ENCODE measurements at places on chromosomes 1 and 21. TPM values are rescaled to one million over a fixed set of nuclear protein-coding genes. Genes with fewer than 3 reads are reported as not detected.
A peak's percentile ranks its signal among the peaks of the same experiment; 100 is the strongest.

DNA sequence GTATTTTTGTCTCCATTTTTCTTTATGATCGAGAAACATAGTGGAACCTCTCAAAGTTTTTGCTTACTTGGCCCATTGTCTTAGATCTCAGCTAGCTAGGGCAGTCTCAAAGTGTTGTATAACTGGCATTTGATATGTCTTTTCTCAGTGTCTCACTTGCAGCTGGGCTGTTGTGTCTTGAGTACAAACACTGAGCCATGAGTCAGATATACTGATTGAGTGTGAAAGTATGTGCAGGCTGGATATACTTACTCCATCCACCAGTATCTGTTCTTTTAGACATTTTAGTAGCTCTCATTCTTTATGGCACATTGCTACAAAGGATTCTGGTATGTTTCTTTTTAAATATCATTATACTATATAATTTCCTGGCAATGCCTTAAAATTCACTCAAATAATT is 14.3 kb upstream of the GPR52 start:
- no peak overlapping the region for H3K4me3 ChIP-seq
- peaks cover 12% of the 10 kb centered on the region for H3K36me3 ChIP-seq
- no peak overlapping the region for H3K27ac ChIP-seq
- DNase-seq, result no peak

GRCh38 chr21:42347601-42348327 is 3.0 kb downstream of the TFF2 start:
- H3K4me1 ChIP-seq, result no peaks in the 10 kb centered on the region
- no peak for DNase-seq
- no peaks in the 10 kb centered on the region for H3K36me3 ChIP-seq
- no peaks in the 10 kb centered on the region for H3K27me3 ChIP-seq
- H3K27ac ChIP-seq, result no peak overlapping the region

The RBM11 gene
- 5.1 TPM for total RNA-seq

- peaks cover 20% of the 10 kb centered on the region for H3K27me3 ChIP-seq
- no peak overlapping the region for H3K27ac ChIP-seq
- no peak for DNase-seq
- no peaks in the 10 kb centered on the region for H3K36me3 ChIP-seq
These were observed 51.6 kb upstream of the KCND3 start for GRCh38 chr1:112040891-112041740.

DNA sequence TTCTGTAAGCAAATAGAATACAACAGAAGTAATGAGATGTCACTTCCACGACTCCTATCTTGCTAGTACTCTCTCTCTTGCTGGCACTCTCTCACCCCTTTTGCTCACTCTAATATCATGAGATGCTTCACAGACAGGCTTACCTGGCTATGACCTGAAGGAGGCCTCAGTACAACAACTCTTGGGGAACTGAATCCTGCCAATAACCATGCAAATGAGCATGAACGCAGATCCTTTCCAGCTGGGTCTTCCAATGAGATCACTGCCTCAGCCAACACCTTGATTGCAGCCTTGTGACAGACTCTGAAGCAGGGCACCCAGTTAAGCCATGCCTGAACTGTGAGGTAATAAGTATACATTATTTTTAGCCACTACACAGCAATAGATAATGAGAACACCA is 53.1 kb upstream of the ADAR start:
- no peaks in the 10 kb centered on the region for H3K4me1 ChIP-seq
- no peak overlapping the region for H3K27ac ChIP-seq
- no peak overlapping the region for H3K4me3 ChIP-seq
- H3K27me3 ChIP-seq, result peaks cover 21% of the 10 kb centered on the region
- DNase-seq, result no peak
- H3K36me3 ChIP-seq, result no peaks in the 10 kb centered on the region

DNA sequence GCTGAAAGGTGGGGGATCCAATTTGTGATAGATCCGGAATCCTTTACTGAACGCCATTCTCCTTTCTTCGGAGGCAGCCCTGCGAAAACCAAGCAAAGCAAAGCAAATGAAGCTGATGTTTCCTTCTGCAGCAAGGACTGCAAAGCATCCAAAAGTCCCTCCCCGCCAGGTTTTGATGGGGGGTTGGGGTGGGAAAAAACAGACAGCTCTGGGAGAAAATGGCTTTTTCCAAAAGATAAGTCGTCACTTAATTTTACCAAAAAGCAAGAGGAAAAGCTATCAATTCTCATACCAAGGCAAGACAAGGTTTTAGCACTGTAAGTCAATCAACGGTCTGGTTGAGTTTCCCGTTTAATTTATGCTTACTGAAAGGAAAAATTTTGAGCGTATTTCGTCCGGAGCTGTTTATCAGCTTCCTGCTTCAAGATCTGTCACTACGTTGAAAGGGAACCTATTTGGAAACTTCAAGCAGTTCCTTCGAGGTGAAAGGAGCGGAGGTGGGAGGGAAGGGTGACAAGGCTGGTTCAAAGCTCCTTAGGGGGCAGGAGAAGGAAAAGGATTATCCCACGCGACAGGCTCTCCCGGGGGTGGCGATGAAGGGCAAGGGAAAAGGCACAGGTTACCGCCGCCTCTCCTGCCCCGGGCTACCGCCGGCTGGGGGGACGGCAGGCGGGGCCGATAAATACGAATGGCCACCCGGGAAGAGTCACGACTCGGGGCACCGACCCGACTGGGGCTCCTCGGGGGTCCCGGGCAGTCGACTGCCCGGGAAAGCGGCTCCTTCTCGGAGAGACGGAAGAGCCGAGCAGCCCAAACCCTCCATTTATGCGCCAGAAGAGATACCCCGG is 750 bp downstream of the SYNJ1 start:
- H3K27ac ChIP-seq, result peak overlapping the region; percentile 91
- peaks cover 12% of the 10 kb centered on the region for H3K36me3 ChIP-seq
- no peaks in the 10 kb centered on the region for H3K27me3 ChIP-seq
- H3K4me1 ChIP-seq, result peaks cover 46% of the 10 kb centered on the region

GRCh38 chr21:31977816-31978215 is 105.0 kb downstream of the HUNK start:
- peaks cover 15% of the 10 kb centered on the region for H3K4me1 ChIP-seq
- no peaks in the 10 kb centered on the region for H3K36me3 ChIP-seq
- no peak for DNase-seq

The INSRR gene
- 0.18 TPM for total RNA-seq

The LCA5L gene
- total RNA-seq, result 0.25 TPM

GRCh38 chr1:56817716-56818463 is 1.3 kb downstream of the FYB2 start:
- no peak overlapping the region for H3K4me3 ChIP-seq
- no peaks in the 10 kb centered on the region for H3K4me1 ChIP-seq
- H3K27ac ChIP-seq, result no peak overlapping the region
